Hematopoietic multipotent progenitor cell treated with erythropoietin and hydrocortisone succinate and interleukin-3 and kit ligand, for 15 days (in vitro differentiated cells): ENCODE measurements at places on chromosomes 3 and 15.

DNA sequence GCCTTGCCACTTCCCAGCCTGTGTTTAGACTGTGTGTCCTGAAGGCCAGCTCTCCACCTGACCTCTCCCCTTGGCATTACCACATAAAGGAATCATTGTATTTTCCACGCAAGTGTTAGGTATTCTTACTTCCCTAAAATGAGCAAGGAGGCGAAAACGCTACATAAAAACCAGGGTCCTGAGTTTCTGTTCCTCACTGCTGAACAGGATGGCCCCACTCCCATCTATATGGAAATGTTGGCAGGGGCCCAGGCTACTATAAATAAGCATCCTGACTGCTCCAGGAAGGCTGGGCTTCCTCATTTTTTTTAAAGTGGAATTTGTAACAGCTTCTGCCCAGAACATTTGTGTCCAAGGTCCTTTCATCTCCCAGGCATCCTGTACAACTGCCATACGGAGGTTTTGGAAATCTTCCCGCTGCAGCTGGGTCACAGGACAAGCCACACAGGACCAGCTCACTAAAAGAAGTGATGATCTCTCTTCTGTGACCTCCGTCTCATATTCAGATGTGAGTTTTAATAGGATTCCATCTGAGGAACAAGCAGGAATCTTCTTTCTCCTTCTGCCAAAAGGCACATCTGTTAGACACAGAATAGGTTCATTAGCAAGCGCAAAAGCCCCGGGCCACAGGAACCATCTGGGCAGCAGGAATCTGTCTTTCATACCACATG, 56.4 kb upstream of the LIMD1 start:
- no peak for DNase-seq

DNA sequence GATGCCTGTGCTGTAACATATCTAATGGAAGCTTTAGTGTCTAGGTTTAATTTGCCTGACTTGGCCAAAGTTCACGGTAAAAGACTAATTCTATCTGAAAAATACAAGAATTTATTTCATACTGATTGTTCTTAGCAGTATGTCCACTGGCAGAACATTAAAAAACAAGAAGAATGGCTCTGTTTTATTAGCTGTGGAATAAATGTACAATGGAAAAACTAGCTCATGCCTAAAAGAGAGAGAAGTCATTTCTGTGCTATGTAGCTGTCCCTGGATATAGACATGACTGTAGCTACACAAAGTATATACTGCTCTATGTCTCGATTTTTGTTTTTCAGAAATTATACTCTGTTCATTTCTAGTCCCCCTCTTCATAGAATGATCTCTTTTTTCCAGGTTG, 13.9 kb upstream of the VGLL3 start:
- DNase-seq = no peak

GRCh38 chr3:24953060-24953771, 458.6 kb upstream of the THRB start:
- DNase-seq = no peak

- no peak for DNase-seq
These were observed 1.5 kb downstream of the MEGF11 start for GRCh38 chr15:66251790-66252684.

DNA sequence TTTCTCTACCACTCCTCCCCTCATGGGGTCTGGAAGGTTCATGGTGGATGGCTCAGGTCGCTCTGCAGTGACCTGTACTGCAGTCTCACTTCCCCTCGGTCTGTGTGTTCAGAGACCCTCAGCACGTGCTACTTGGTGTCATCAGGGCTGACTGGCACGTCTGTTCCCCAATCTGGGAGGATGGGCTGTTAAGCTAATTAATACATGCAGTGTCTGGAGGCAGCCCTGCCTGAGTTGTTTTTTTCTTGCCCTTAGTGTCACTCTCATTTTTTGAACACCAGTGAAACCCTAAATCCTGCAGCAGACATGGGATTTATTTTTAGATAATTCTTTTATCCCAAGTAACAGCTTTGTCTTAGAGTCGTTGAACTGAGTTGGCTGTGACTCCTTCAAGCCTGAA, 64.6 kb downstream of the ARNT2 start:
- no peak for DNase-seq

DNA sequence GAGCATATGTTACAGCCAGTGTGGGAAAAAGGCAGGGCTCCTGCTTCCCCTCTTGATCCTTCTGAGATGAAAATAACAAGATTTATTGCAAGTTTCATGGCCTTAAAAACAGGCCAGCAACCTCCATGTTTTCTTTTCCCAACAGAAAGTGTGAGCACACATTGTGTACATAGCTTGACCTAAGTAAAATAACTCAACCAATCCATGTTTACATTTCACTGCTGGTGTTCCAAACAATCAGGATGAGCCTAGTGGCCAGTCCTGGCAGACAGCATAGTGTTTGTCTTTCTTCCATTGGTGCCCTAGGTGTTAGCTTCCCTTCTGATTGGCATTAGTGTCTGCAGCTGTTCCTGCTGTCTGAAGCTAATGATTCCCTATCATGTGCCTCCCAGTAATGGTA, 847.7 kb downstream of the EPHA3 start:
- DNase-seq = no peak

DNA sequence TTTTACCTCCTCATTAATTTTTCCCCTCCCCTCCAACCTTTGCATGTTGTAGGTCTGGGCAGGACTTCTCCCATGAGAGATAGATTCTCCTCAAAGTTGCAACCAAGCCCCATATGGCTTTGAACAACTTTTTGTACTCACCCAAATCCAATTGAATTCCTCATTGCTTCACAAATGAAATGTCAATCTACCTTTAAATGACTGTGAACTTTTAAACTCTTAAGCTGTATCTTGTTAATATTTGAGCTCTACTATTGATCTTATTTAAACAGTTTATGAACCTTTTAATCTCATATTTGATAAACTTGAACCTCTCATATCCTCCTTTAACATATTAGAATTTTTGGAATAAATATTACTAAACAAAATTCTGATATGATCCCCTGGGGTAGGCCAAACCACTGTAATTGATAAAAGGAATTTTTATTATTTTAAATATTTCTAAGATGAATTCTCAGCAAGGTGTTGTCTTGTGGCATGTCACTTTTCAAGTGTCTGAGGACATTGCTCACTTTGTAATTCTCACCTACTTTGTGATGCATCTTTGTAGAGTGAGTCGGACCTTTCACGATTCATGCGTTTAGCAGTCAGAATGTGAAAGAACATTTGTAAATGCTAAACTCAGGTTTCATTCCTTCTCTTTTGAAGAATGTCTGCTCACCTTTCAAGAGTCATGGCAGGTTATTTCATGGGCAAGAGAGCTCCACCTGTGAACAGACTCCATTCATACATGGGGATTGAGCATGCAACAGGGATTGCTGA, 23.4 kb upstream of the GREM1 start:
- DNase-seq = no peak

DNA sequence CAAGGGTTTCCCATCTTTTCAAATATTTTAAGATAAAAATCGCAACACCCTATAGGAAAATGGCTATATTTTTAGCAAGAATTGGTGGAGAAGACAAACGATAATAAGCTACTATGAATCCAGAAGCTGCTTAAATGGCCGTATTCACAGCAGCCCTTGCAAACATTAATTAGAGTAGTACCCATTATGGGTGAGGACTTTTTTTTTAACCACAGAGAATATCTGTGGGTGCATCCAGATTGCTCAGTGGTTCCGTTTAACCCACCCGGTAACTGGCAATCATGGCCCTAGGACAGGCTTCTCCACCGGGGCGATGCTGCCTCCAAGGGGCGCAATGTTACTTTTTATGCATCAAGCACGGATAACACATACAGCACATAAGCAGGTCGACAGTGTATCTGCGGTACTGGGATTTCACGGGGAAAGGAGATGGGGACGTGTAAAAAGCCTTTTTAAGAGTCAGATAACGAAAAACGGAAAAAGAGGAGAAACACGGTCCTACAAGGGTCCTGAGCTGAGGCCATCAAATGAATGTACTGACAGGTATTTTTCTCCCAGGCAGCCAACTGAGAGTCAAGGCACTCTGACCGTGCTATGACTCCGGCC, 968 bp upstream of the TMEM266 start:
- DNase-seq = no peak

DNA sequence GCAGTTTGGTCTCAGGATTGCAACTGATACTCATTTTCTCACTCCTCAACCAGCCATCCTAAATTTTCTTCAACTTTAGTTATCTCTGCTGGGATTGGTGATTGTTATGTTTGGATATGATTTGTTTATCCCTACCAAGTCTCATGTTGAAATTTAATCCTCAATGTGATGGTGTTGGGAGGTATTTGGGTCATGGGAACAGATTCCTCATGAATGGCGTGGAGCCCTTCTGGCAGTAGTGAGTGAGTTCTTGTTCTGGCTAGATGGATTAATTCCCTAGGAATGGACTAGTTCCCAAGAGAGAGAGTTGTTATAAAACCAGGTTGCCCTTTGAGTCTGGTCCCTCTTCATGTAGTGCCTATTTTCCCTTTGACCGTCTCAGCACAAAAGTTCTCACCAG, 399.9 kb downstream of the SQOR start:
- no peak for DNase-seq

- DNase-seq = no peak
These were observed 275.2 kb upstream of the MEIS2 start for GRCh38 chr15:37375519-37375918.

DNA sequence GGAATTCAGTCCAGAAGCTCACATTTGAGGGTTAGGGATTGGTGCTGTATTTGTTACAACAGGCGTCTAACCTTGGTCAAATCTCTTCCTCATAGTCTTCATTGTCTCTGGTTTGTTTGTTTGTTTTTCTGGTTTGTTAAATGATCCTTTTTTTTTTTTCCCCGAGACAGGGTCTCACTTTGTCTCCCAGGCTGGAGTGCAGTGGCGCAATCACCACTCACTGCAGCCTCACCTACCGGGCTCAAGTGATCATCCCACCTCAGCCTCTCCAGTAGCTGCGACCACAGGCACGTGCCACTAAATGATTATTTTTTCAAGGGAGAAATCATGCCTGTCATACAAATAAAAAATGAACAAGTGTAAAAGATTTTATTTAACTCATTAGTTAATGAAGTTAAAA, 14.3 kb upstream of the ADPGK start:
- no peak for DNase-seq
